ENCODE measurements at places on chromosomes 5 and 9. TPM values are rescaled to one million over a fixed set of nuclear protein-coding genes. Genes with fewer than 3 reads are reported as not detected.

PCDHGA9 gene
- total RNA-seq = 0.23 TPM

TSLP gene
- total RNA-seq = 0.87 TPM

PGM5 gene
- total RNA-seq = not detected

TAF11L14 gene
- total RNA-seq = not detected

HAVCR2 gene
- 48.6 TPM for total RNA-seq

CDKN2A gene
- 5.8 TPM for total RNA-seq

DNA sequence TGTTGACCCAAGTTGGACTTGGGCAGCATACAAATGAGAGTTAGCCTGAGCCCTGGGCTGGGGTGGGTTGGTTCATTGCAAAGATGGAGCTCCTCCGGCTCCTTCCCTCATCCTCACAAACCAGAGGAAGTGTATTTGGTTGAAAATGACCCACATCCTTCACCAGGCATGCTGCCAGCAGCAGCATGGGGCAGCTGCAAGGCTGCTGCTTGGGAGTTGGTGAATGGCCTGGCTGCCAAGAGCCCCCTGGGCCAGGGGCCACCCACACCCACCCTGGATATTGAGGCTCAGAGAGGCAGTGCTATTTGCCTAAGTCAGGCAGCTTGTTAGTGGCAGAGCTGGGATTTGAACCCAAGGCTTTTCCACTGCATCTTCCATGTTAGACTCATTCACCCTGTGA is 29.5 kb downstream of the PPARGC1B start:
- H3K27me3 ChIP-seq = no peaks in the 10 kb centered on the region
- H3K36me3 ChIP-seq = no peaks in the 10 kb centered on the region
- H3K4me1 ChIP-seq = peaks cover 4% of the 10 kb centered on the region
- H3K4me3 ChIP-seq = no peak overlapping the region
- DNase-seq = no peak

GRCh38 chr5:130978475-130978874 is 186.6 kb downstream of the HINT1 start:
- H3K27me3 ChIP-seq = no peaks in the 10 kb centered on the region
- H3K27ac ChIP-seq = no peak overlapping the region
- H3K4me3 ChIP-seq = no peak overlapping the region
- no peaks in the 10 kb centered on the region for H3K4me1 ChIP-seq
- no peaks in the 10 kb centered on the region for H3K36me3 ChIP-seq

DNA sequence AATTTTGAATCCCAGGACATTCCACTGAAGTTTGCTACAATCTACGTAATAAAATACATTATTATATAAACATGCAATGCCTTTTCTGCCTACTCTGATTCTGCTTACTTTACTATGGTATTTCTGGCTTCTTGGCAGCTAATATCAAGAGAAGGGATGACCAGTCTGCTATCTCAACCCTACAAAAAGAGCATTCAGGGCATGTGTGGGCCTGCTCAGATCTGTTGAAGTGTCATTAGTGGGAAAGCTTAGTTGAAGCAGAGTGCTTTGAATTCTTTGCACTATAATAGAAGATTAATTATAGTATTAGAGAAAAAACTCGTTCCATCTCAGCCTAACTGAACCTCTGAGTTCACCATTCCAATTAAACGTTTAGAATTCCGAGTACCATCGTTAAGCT is 339.5 kb upstream of the ISL1 start:
- no peak overlapping the region for H3K4me3 ChIP-seq
- H3K27ac ChIP-seq = no peak overlapping the region
- no peak for DNase-seq
- H3K36me3 ChIP-seq = no peaks in the 10 kb centered on the region

DNA sequence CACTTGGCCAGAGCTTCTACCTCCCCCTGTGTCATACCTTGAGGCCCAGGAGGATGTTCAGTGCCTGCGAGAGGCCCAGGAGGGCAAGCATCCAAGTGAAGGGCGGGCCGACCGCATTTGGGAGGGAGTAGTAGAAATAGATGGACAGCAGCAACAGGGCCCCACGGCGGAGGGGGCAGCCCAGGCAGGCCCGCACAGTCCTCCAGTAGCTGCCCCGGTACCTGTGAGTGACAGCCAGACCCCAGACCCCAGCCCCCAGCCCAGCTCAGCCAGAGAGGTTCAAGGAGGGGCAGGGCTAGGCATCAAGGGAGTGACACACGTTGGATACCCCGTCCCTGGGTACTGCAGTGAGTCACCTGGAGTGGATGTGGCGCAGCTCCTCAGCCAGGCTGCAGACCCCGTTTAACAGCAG is 1.4 kb downstream of the STING1 start:
- peak overlapping the region; percentile 99 for H3K27ac ChIP-seq
- DNase-seq = no peak
- no peaks in the 10 kb centered on the region for H3K27me3 ChIP-seq
- peaks cover 54% of the 10 kb centered on the region for H3K36me3 ChIP-seq
- peaks cover 32% of the 10 kb centered on the region for H3K4me1 ChIP-seq

GRCh38 chr9:131534721-131535237 is 3.7 kb upstream of the UCK1 start:
- no peak for DNase-seq
- no peak overlapping the region for H3K4me3 ChIP-seq
- H3K27ac ChIP-seq = no peak overlapping the region

DNA sequence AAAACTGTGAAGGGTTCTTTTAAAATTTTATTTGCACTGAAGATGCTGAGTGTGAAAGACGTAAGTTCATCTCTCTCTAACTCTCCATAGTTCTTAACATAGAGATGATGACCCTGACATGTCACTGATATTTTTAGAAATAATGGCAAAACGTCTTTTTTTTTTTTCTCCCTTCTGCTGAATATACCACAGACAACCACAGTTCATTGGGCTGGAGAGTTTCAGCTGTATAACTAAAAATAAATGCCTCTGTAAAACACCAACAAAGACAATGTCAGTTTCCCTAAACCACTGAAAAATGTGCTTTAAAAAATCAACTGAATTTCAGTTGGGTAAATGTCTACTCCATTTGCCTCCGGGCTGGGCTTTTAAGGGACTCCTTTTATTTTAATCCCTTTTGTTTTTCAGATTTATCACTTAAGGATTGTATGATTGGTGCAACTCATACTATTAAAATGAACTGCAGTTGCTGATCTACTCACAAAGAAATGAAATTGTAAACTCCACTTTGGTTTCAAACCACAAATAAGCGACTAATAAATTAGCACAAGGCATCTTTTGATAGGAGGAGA is 830.9 kb upstream of the WWC1 start:
- no peaks in the 10 kb centered on the region for H3K4me1 ChIP-seq
- no peaks in the 10 kb centered on the region for H3K27me3 ChIP-seq
- no peak overlapping the region for H3K4me3 ChIP-seq
- H3K27ac ChIP-seq = no peak overlapping the region

- no peaks in the 10 kb centered on the region for H3K36me3 ChIP-seq
- peaks cover 11% of the 10 kb centered on the region for H3K4me1 ChIP-seq
- DNase-seq = no peak
- no peak overlapping the region for H3K27ac ChIP-seq
Observed at GRCh38 chr9:114448706-114449105, 56.6 kb downstream of the WHRN start.

DNA sequence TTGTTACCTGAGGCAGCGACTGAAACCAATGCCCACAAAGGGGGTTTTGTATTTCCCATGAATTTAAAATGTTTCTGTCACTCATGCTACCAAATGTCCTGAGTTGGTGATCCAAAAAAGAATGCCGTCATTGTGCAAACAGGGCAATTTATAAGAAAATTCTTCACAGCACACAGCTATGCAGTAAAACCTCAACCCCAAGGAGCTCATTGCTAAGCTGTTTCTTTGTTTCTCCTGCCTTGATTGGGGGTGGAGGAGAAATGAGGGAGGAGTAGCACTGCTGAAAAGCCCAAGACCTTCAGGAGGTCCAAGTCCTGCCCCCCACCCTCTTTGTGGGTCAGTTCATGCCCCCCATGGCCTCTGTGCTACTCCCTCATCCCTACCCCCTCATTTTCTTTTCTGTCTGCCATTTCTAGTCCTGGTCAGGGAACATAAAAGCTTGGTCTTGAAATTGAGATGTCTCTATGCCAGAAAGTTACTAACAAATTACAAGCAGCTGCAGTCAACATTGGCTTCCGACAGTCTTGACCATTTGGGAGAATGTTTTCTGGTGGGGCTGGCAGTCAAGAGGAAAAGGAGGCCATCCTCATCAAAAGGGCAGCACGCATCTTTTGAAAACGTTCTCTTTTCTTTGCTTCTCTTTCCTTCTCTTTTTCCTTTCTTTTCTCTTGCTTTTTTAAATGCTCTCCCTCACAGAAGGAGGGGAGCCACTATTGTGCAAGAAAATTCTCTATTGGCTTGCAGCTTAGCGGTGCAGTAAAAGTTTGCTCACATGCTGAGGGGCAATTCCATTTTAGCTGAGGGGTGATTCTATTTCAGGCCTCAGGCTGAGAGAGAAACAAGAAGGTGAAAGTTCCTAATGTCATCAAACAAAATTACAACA is 133.3 kb downstream of the GCNT1 start:
- H3K27ac ChIP-seq = no peak overlapping the region
- no peak for DNase-seq

GRCh38 chr5:172144291-172144815 is 43.7 kb downstream of the STK10 start:
- DNase-seq = no peak
- H3K36me3 ChIP-seq = peaks cover 55% of the 10 kb centered on the region
- no peaks in the 10 kb centered on the region for H3K27me3 ChIP-seq
- H3K4me3 ChIP-seq = no peak overlapping the region
- H3K27ac ChIP-seq = peak overlapping the region; percentile 43
- peaks cover 27% of the 10 kb centered on the region for H3K4me1 ChIP-seq

DNA sequence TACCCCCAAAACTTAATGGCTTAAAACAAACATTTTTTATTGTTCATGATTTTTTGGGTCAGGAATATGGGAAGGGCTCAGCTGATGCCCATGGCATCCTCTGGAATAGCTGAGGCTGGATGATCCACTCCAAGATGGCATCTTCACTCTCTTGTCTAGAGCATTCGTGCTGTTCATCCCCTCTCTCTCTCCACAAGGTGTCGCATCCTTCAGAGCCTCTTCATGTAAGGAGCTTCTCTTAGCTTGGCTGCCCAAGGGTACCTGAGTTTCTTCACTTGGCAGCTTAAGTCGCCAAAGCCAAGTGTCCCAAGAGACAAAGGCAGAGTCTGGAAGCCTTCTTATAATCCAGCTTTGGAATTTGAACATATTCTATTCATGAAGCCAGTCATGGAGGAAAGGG is 294.7 kb downstream of the CHSY3 start:
- H3K36me3 ChIP-seq = no peaks in the 10 kb centered on the region
- H3K27me3 ChIP-seq = no peaks in the 10 kb centered on the region
- DNase-seq = no peak
- no peaks in the 10 kb centered on the region for H3K4me1 ChIP-seq
- no peak overlapping the region for H3K4me3 ChIP-seq

DNA sequence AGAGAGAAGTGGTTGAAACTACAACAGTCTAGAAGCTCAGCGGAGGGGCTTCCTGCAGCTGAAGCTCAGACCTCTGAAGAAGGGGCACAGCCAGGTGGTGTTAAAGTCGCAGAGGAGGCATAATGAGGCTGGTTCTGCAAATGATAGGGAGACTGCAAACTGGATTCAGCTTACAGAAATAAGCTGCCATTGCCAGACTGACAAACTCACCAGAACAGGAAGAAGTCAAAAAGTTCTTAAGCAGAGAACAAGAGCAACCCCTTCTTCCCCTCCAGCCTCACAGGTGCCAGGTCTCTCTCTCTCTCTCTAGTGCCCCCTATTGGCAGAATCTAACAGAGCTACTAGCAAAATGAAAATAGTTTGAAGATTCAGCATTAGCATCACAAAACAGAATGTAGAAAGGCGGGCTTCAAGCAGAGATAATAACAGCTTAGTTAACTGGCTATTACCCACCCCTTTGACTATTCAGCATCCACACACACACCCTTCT is 76.7 kb downstream of the GRAMD2B start:
- H3K4me1 ChIP-seq = peaks cover 6% of the 10 kb centered on the region
- no peaks in the 10 kb centered on the region for H3K27me3 ChIP-seq
- DNase-seq = no peak
- no peak overlapping the region for H3K4me3 ChIP-seq
- no peaks in the 10 kb centered on the region for H3K36me3 ChIP-seq

- H3K4me1 ChIP-seq = peaks cover 39% of the 10 kb centered on the region
- peak overlapping the region; percentile 71 for H3K27ac ChIP-seq
- DNase-seq = no peak
- peaks cover 2% of the 10 kb centered on the region for H3K27me3 ChIP-seq
Observed at GRCh38 chr9:237141-237857, 22.6 kb downstream of the DOCK8 start.

GRCh38 chr5:138454121-138454520 is 11.2 kb upstream of the EGR1 start:
- H3K4me1 ChIP-seq = peaks cover 15% of the 10 kb centered on the region
- no peaks in the 10 kb centered on the region for H3K36me3 ChIP-seq
- H3K27me3 ChIP-seq = peaks cover 2% of the 10 kb centered on the region
- H3K27ac ChIP-seq = no peak overlapping the region
- no peak for DNase-seq
- no peak overlapping the region for H3K4me3 ChIP-seq

DNA sequence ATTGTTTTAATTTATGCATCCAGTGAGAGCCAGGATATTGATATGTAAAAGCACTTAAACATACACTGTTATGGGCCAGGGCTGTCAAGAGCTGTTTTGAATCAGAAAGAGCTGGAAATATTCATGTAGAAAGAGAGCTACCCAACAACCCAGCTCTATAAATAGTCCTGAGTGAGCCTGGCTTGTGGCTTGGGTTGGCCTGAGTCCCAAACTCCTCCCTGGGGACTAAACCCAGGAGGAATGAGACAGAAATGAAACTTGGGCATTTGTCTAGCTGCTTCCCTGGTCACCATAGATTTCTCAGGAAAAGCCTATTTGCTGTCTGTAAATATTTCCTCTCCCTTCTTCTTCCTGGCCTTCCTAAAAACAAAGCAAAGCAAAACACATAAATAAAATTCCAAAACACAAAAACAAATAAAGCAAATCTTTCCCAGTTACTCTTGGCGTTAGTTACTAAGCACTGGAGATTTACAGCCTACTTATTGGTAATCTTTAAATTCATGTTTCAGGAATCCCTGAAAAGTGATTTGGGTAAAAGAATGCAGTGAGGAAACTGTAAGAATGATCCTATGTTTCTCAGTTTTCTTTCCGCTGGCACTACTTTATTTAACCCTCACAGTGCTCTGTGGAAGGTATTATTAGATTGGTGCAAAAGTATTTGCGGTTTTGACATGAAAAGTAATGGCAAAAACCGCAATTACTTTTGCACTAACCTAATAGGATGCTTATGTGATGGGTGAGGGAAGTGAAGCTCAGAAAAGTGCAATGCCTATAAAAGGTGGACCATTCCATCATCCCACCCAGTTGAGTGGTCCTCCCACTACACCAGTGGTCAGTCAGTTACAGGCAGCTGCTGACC is 111.8 kb downstream of the CARTPT start:
- no peak overlapping the region for H3K27ac ChIP-seq
- no peak overlapping the region for H3K4me3 ChIP-seq
- peaks cover 3% of the 10 kb centered on the region for H3K4me1 ChIP-seq
- DNase-seq = no peak
- H3K27me3 ChIP-seq = no peaks in the 10 kb centered on the region
- no peaks in the 10 kb centered on the region for H3K36me3 ChIP-seq

Data from activated T-helper 2 cell treated with anti-CD3 and anti-CD28 coated beads, Interferon-gamma antibody, Interleukin-2, Interleukin-4, amounts not matched to agents 10 μg/mL and 5 μg/mL and 100 μg/mL, durations not matched to agents 14 hours and 24 hours and 36 hours (primary cell).